ENCODE measurements at places on chromosomes 12 and 14. TPM values are rescaled to one million over a fixed set of nuclear protein-coding genes. Genes with fewer than 3 reads are reported as not detected.

SLC25A21 gene
- polyA plus RNA-seq: not detected

DDN gene
- 0.12 TPM for polyA plus RNA-seq

DNA sequence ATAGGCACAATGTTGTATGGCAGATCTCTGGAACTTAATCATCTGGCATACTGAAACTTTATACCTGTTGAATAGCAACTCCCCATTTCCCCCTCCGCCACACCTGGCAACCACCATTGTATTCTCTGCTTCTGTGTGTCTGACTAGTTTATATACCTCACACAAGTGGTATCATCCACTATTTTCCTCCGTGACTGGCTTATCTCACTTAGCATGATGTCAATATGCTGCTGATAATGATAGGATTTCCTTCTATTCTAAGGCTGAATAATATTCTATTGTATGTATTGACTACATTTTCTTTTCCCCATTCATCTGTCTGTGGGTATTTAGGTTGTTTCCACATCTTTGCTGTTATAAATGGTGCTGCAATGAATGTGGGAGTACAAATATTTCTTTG lies 21.5 kb downstream of the BRMS1L start:
- H3K4me1 ChIP-seq: no peaks in the 10 kb centered on the region
- no peaks in the 10 kb centered on the region for H3K27me3 ChIP-seq
- peaks cover 28% of the 10 kb centered on the region for H3K36me3 ChIP-seq

DNA sequence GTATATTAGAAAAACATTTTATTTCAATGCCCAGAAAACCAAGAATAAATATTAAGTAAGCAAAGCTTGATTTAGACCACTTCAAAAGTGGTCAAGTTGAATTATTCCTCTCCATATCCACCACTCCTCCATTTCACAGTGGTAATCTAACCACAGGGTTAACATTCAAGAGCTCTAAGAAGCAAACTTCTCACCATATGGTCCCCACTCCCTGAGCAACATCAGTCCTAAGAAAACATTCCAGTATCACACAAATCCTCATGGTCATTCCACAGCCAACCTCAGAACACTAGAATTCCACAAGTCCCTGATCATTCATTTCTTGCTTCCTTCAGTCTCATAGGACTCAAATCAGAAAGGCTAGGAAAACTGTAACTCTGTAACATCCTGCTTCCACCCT lies 47.9 kb downstream of the ST8SIA1 start:
- no peak overlapping the region for H3K27ac ChIP-seq
- peaks cover 22% of the 10 kb centered on the region for H3K27me3 ChIP-seq
- no peak overlapping the region for H3K4me3 ChIP-seq
- H3K4me1 ChIP-seq: no peaks in the 10 kb centered on the region
- no peak for DNase-seq
- no peaks in the 10 kb centered on the region for H3K36me3 ChIP-seq
